ENCODE measurements at places on chromosomes 2 and 18.

DNA sequence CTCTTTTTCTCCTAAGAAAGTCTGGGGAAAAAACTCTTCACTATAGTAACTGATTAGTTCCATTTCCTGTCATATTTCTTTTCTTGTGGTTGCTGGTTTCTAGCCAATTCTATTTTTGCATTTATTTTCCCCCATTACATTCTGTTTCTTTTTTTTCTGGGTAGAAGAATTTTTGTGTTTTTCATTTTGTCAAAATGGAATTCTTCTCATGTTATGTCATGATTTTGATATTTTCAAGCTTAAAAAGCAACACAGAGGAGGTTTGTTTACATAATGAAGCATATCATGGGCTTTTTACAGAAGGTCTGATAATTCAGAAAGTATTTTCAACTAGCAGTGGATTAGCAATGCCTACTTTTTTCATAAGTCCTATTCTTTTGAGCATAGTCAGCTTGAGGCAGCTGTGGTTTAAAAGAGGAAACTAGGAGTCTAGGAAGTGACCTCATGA, 102.0 kb downstream of the MAP2 start:
- peak; percentile 91 for DNase-seq

DNA sequence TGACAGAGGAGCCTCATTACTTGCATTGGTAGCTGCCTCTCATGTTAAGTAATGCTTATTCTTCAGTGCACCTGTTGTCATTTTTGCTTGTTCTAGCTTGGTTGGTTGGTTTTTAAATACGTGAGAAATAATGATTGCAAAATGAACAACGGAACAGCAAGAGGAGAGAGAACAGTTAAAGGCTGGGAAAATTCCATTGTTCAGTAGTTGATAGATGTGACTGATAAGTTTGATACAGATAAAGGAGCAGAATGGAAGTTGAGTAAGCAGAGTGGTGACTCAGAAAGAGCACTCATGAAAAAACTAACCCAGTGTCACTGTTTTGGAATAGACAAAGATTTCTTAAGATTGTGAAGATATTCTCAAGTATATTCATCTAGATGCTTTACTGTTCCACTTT, 50.5 kb downstream of the MTA3 start:
- peak; percentile 42 for DNase-seq

DNA sequence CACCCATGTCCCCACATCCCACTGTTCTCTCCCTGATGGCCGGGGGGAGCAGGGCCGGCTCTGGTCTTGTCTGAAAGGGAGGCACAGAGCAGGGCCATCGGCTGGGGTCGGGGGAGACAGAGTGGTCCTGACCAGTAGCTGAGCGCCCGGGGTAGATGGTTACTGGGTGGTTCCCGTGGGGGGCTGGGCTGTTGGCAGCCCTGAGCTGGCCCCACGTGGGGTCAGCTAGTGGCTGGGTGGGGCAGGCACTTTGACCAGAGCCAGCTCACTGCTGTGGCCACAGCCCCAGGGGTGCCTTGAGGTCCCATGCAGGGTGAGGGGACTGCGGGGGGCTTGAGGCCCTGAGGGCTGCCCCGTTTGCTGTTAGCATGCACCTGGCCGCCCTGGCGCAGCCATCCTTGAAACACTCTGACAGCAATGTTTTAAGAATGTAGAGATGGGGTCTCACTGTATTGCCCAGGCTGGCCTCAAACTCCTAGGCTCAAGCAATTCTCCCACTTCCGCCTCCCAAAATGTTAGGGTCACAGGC, 12.3 kb upstream of the NEU4 start:
- DNase-seq: no peak

DNA sequence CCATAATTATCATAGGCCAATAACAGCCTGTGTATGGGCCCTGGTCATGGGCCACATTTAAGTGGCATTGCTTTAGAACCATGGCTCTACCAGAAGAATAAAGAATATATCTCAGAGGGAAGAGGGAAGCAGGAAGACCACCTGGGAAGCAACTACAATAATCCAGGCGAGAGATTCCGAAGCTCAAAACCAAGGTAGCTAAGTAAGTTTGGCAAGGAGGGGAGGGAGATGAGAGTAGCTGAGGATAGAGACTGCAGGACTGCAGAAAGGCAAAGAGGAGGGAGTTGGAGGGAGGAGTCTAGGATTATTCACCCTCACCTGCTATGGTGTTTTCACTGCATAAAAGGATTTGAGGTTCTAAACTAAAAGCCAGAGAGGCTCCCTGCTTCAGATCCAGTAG, 293.5 kb downstream of the SETBP1 start:
- DNase-seq: no peak

- no peak for DNase-seq
Observed at GRCh38 chr2:42895791-42896135, 103.4 kb upstream of the HAAO start.

GRCh38 chr18:78742218-78742745, 237.3 kb upstream of the SALL3 start:
- DNase-seq: no peak
